ENCODE measurements at places on chromosomes 11 and 22. TPM values are rescaled to one million over a fixed set of nuclear protein-coding genes. Genes with fewer than 3 reads are reported as not detected.

ABCC8 gene
- total RNA-seq: 0.47 TPM

VPS37C gene
- total RNA-seq: 16.6 TPM

ELMOD1 gene
- not detected for total RNA-seq

GPR83 gene
- total RNA-seq: not detected

MCAM gene
- total RNA-seq: 90.3 TPM

GAL3ST3 gene
- total RNA-seq: not detected

Data from G401 (cell line).